ENCODE measurements at places on chromosomes 3 and 15.
A peak's percentile ranks its signal among the peaks of the same experiment; 100 is the strongest.

- peak; percentile 39 for DNase-seq
These were observed 49.2 kb downstream of the SLC41A3 start for GRCh38 chr3:126034481-126035361.

GRCh38 chr3:14124223-14124614, 451 bp downstream of the CHCHD4 start:
- DNase-seq: peak; percentile 26

- DNase-seq: no peak
These were observed 8.1 kb upstream of the SPG21 start for GRCh38 chr15:64997745-64998375.

- no peak for DNase-seq
These were observed 47.5 kb downstream of the PTH1R start for GRCh38 chr3:46924921-46925584.

GRCh38 chr3:189561256-189561655, 69.9 kb upstream of the TP63 start:
- DNase-seq: no peak

DNA sequence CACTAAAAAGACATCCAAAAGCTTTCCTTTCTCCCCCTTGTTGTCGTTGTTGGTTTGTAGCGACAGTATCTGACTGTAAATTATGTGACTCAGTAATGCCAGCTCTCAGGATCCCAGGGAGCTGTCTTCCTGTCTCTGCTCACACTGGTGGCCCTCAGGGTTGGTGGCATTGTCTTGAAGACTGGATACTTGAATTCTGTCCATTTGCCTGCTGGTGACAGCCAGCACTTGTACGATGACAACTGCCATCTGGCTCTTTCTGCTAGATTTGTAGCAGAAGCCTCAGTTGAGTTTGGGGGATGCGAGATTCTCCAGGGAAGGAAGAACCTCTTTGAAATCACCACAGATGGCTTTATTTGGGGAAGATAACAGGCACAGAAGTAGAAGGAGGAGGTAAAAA, 120.8 kb downstream of the ARPP21 start:
- no peak for DNase-seq

DNA sequence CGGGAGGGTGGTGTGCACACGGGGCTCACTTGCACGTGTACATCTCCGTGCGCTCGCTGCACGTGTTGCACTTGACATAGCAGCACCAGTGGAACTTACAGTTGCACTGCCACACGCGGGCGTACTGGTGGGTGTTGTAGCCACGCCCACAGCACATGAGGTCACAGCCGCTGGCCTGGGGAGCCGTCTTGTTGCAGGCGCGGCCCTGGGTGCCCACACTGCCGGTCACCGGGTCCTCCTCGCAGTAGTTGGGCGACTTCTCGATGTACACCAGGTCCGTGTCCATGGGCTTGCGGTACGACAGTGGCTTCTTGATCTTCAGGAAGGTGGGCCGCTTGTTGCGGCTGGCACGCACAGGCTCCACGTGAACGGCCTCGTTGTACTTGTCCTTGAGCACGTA, 61.0 kb downstream of the WNT7A start:
- DNase-seq: no peak

DNA sequence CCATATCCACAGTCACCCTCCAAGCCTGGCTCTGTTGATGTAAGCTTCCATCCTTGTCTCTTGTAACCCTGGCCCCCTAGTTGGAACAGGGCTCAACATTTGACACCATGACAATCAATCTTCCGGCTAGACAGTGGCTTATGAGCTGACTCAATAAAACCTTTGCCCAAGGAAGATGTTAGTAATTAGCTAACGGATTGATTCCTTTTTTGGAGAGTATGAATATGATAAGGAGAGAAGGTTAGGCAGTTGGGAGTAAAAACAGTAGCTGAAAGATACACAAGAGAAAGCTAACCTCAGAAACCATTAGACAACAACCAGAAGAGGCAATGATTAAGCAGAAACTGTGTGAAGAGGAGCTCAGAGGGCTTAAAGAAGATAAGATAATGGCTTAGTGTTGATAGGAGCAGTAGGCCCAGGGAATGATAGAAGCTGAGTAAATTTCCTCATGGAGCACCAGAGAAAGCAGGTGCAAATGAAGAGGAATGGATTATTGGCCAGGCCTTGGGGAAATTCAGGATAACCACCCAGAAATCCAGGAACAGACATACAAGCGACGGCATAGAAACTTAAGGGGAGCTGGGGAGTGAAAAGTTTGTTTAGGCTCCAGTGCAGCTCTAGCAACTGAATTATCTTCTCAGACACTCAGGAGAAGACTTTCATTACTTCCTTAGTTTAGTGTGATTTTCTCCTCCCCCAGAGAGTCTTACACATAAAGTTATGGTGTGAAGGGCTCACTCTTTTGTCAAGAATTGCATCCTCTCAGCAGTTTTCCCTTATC, 7.8 kb upstream of the RFX7 start:
- no peak for DNase-seq

GRCh38 chr3:179091113-179091512, 19.5 kb upstream of the ZMAT3 start:
- no peak for DNase-seq

GRCh38 chr15:77834276-77834990, 201.7 kb upstream of the LINGO1 start:
- no peak for DNase-seq

- peak; percentile 93 for DNase-seq
These were observed 123.2 kb upstream of the SLC7A14 start for GRCh38 chr3:170709046-170709445.

DNA sequence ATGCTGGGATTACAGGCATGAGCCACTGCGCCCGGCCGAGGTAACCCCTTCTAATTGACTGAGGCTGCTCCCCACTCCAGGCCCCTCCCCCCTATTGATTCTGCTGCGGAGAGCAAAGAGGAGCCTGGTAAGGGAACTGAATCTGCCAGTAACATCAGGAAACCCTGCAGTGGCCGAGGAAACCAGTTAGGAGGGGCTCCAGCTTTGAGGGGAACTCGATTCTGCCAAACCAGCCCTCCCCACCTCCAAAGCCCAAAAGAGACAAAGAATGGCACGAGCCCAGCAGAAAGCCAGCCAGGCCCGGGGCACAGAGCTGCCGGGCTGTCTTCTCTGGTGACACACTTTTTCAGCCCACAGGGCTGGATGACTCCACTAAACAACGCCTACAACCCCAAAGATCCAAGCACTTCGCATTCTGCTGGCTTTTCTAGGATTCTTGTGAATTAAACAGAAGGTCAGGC, 15.0 kb upstream of the ACAD9 start:
- no peak for DNase-seq

GRCh38 chr3:101567528-101568317, 6.1 kb downstream of the TRMT10C start:
- DNase-seq: peak; percentile 62

DNA sequence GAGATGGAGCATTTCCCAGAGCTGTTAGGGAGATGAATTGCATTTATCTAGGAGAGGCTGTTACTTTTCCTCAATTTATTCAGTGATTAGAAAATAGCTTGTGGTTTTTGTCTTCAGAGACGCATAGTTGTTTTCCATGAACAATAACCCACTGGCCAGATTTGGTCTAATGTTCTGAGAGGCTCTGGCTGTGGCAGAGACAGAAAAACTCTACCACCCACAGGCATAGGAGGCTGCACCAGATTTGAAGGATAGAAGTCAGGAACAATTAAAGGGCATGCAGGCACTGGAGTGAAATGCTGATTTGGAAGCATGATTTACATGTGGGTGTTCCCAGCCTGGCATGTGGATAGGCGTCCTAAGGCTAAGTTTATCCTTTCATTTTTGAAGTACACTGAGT, 143.5 kb downstream of the NFKBIZ start:
- no peak for DNase-seq

- no peak for DNase-seq
These were observed 130.2 kb upstream of the ATP2B2 start for GRCh38 chr3:10635446-10636076.

GRCh38 chr15:79089331-79089889, 1.2 kb downstream of the RASGRF1 start:
- DNase-seq: no peak

DNA sequence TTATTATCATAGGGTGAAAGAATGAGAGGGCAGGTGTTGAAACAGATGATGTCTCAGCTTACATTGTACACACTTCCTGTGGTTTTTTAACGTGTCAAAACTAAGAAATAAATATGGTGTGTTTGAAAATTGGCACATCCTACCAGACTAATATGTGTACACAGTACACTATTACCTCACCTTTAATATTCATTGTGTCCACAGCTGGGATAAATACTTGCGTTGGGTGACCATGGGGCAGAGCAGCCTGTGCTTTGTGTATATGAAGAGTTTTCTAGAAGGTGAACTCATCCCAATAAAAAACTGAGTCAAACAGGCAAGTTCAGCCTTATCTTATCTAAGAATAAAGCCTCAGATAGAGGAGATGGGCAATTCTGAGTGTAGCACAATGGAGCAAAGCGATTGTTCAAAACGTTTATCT, 17.3 kb downstream of the SUCNR1 start:
- peak; percentile 65 for DNase-seq

DNA sequence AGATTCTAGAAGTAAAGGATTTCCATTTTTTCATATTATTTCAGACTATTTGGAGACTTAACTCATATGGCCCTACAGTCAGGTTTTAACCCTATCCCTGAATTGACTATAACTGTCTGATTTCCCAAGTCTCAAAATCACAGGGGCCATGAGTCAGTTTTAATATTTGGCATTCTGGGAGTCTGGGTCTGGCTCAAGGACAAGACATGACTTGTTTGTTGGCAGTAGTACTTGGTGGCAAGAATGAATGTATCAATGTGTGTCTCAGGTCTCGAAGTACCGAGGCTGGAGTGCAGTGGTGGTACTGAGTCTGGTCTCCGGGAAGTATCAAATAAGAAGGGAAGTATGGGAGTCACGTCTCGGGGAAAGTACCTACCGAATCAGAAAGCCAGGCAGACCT, 10.8 kb downstream of the UMPS start:
- DNase-seq: no peak

DNA sequence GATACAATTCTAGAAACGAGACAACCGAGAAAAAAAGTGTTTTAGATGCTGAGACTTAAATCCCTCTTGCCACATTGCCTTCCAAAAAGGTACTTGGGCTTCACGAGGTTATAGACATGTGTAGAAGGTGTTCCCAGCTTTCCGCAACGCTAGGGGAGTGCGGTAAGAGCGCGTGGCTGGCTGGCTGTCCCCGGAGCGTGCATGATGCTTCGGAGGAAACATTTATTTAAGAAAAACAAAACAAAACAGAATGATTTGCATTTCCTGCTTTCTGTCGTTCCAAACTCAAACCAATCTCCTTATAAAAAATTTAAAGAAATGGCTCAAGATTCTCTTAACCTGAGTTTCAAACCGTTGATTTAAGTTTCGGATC, 841 bp downstream of the SLC6A20 start:
- no peak for DNase-seq

- no peak for DNase-seq
These were observed 47.5 kb downstream of the ASTE1 start for GRCh38 chr3:130979117-130979516.

GRCh38 chr3:129614927-129615363, 8.5 kb upstream of the PLXND1 start:
- no peak for DNase-seq

- peak; percentile 53 for DNase-seq
These were observed 3.3 kb upstream of the ARIH2 start for GRCh38 chr3:48915296-48915695.

- peak; percentile 80 for DNase-seq
These were observed 243.6 kb upstream of the LYSMD4 start for GRCh38 chr15:99976811-99977271.

DNA sequence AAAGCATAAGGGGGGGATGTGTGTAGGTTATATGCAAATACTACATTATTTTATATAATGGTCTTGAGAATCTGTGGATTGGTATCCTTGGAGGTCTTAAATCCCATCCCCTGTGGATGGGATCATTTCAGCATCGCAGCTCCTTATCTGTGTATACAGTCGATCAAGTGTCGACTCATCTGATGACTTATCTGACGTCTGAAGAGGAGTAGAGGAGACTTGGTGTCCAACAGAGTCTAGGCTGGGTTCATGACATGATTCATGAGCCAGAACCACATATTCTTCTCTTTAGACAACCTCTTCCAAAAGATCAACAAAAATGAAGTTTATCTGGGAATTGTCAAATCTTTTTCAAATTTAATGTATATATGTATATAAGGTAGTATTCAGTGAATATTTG, 220.7 kb downstream of the NR2F2 start:
- DNase-seq: no peak

DNA sequence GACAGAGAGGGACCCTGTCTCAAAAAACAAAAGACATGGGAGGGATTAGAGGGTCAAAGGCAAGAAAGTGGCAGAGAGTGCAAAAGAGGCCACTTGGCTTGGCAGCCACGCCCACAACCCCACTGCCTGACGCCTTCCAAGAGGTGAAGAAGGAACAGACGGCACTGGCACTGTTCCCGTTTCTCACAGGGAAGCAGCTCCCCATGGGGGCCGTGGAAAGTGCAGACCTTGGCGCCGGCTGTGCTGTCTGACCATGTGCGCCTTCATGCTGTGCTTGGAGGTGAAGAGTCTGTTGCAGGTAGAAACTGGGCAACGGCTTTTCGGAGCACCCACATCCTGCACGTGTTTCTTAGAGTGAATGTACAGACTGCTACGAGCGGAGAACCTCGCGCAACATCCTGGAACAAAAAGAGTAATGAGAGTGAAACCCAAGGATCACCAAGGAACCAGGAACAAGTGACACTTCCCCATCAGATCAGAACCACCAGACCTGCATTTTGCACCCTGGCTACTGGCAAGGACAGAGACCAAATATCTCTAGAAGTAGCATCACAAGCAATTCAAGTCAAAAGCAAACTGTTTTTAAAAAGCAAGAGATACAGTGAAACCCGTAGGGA, 9.7 kb downstream of the ZXDC start:
- DNase-seq: no peak

DNA sequence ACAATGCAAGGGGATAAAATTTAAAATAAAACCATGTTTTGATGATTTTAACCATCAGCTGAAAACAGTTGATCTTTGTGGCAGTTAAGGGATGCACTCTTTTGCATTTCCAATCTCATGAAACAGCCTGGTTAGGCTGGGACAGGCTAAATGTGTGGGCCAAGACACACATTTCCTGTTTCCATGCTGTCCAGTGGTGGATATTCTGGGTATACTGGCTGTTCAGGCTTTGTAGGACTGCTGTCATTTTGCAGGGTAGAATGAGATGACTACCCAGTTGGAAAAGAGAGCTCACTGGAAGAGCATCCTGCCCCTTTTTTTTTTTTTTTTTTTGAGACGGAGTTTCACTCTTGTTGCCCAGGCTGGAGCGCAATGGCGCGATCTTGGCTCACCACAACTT, 42.0 kb upstream of the IP6K2 start:
- no peak for DNase-seq

GRCh38 chr3:23484386-23484785, 281.3 kb downstream of the UBE2E2 start:
- DNase-seq: peak; percentile 47

DNA sequence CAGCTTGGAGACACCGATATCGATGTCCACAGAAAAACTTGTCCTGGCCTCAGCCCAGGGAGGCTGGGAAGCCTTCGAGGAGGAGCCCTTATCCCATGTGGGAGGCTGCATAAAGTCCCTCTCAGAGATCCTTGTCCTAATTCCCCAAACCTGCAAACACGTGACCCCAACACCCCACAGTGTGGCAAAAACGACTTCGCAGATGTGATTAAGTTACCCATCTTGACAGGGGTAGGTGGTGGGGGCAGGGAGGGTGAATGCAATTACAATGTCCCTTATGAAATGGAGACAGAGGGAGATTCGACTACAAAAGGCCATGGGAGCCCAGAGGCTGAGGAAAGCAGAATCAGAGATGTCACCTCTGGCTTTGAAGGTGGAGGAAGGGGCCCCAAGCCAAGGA, 2.3 kb upstream of the TLR9 start:
- DNase-seq: no peak

- DNase-seq: no peak
These were observed 16.1 kb downstream of the VGLL4 start for GRCh38 chr3:11627612-11628011.

- DNase-seq: peak; percentile 69
These were observed 104.4 kb downstream of the TMCO5A start for GRCh38 chr15:38038659-38039442.
